ENCODE measurements at places on chromosomes 5 and 9. TPM values are rescaled to one million over a fixed set of nuclear protein-coding genes. Genes with fewer than 3 reads are reported as not detected.

Gene PCAT7
- 0.71 TPM for total RNA-seq

Gene MYMK
- not detected for total RNA-seq

Gene KYAT1
- total RNA-seq, result 7.7 TPM

Gene CNTNAP3
- total RNA-seq, result 9.6 TPM

Gene PCDHB9
- total RNA-seq, result not detected

Gene FGD3
- total RNA-seq, result 0.17 TPM

Gene GNG10
- 67.2 TPM for total RNA-seq

Gene ADAMTSL1
- total RNA-seq, result 0.07 TPM

Gene OR1L8
- total RNA-seq, result not detected

Gene MCTP1
- 7.3 TPM for total RNA-seq

Gene PLAC8L1
- total RNA-seq, result not detected

Gene CDH9
- total RNA-seq, result not detected

Gene ADAM19
- 17.6 TPM for total RNA-seq

Gene TMC1
- total RNA-seq, result 0.05 TPM

Gene CCIN
- total RNA-seq, result 0.07 TPM

Gene IFNE
- 2.3 TPM for total RNA-seq
